Activated T-helper 1 cell treated with Interleukin-2 at 50 U/mL for 16 hours (primary cell): ENCODE measurements at places on chromosomes 5 and 9.

GRCh38 chr5:72618708-72619107 lies 111.5 kb upstream of the ZNF366 start:
- no peak for DNase-seq

DNA sequence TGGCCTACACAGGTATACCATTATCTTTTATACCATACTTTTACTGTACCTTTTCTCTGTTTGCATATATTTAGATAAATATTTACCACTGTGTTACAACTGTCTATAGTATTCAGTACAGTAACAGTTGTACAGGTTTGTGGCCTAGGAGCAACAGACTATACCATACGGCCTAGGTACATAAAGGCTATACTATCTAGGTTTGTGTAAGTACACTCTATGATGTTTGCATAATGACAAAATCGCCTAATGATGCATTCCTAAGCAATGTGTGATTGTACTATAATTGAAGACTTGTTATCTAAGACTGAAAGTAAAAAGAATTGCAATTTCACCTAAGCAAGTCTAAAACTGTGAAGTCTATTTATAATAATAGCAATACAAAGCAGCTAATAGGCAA lies 3.9 kb downstream of the C9orf72 start:
- no peak for DNase-seq

DNA sequence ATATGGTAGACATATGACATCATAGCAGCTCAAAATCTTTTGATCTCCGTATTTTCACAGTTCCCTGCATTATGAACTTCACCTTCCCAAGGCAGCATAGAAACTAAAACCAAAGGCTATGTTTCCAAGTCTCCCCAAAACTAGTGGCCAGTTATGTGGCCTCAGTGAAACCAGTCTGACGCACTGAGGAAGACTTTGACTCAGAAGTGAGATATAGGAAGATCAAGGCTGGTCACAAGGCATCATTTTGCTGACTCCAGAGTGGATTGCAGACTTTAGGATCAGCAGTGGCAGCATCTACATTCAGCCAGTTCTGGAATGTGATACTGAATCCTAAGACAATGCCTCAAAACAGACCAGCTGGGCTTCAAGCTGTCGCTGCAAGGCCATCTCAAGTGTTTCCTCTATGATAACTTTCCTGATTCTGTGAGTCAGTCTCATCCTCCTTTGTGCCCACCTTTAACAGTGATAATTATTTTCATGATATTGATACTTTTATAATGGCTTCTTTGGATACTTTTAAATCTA lies 34.4 kb upstream of the ELL2 start:
- DNase-seq = no peak

DNA sequence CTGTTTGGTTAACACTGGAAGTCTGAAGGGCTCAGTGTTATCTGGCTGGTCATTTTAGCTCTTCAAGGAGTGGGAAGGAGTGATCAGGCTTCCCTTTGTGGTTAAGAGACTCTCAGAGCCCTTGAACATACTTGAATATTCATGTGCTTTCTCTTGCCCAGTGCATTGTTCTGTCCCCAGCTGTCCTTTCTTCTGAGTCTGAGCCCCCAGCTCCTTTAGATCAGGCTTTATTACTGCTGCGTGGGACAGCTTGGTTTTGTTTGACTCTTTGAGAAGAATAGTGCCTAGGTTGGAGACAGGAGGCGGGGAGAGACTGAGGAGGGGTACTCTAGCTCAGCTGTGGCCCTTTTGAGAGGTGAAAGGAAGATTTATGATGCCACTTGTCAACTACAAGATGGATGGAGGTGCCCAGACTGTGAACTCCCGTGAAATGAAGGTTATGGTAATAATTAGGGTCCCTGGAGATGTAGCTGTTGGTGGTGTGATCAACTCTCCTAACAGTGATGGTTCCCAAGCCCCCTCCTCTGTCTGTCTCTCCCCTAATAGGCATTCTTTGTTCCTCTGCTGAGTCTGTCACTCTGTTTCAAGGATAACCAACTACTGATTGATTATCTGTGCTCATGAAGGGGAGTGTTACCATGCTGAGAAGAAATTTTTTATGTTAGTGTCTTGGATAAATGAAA lies 83.1 kb upstream of the GLRA1 start:
- no peak for DNase-seq

GRCh38 chr5:139147483-139148087 lies 50.6 kb downstream of the SIL1 start:
- DNase-seq = no peak

DNA sequence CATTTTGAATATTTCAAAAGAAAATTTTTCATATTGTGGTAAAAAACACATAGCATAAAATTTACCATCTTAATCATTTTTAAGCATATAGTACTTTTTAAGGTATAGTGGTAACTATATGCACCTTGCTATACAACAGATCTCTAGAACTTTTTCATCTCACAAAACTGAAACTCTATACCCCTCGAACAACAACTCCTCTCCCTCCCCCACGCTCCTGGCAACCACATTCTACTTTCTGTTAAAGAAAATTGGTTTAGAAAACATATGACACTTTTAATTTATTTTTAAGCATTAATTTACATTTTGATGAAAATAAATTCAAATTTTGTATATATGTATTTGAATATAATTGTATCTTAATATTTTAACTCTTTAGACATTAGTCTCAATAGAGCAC lies 147.2 kb upstream of the EFNA5 start:
- no peak for DNase-seq

DNA sequence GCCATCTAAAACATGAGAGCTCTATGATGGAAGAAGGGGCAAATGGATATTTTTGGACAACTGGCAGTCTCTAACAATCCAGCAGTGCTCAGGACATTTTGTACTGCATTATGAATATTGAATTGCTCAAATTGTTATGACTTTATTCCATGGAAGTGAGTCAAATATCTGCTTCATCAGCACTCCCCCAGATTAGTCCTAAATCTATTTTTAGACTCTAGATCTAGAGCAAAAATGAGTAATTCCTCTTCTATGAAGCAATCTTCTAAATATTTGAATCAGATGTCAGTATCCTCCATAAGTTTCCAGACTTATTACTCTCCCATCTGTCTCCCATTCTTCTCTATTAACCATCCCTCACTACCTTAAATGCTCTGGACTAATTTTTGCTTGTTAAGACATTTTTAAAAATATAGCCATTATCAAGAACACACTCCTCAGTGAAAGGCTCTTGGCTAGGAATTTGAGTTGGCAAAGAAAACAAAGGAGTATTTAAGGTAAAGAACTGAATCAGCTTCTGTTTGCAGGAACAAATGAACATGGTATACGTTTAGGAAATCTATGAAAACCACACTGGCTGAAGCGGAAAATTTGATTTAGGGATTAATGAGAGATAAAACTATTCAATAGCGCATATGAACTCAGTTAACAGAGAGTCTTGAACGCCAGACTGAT lies 300.9 kb downstream of the MCTP1 start:
- DNase-seq = no peak

GRCh38 chr5:178869577-178869976 lies 9.8 kb downstream of the ZNF354B start:
- no peak for DNase-seq

GRCh38 chr9:110971234-110971633 lies 67.0 kb downstream of the LPAR1 start:
- no peak for DNase-seq

DNA sequence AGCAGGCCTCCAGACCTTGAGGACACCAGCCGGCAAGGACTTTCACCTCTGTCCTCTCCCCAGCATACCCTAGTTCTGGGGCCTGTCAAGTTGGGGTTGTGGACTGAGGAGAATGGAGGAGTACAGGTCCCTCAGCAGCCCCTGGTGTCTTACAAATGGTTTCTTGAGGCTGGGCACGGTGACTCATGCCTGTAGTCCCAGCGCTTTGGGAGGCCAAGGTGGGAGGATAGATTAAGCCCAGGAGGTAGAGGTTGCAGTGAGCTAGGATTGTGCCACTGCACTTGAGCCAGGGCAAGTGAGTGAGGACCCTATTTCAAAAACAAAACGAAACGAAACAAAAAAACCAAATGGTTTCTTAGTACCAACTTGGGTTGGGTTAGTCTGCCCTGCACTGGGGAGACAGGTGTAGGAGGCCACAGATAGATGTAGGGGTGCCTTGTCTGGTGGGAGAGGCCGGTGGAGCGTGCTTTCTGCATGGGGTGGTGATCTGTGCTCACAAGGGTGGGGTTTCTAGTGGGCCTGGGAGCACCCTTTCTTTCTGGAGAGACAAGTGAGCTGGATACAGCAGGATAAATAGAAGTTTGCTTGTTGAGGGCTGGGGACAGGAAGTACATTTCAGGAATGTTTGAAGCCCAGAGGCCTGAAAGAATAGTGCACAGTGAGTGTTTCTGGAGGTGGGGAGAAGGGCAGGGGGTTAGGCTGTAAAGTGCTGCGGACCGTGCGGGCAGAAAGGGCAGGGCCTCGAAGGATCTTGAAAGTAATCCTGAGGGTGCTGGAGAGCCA lies 37.7 kb upstream of the PSD2 start:
- DNase-seq = no peak

- no peak for DNase-seq
Measured at GRCh38 chr5:158117467-158118160, 258.7 kb upstream of the CLINT1 start.

GRCh38 chr5:72064801-72065570 lies 42.3 kb upstream of the MAP1B start:
- DNase-seq = no peak

DNA sequence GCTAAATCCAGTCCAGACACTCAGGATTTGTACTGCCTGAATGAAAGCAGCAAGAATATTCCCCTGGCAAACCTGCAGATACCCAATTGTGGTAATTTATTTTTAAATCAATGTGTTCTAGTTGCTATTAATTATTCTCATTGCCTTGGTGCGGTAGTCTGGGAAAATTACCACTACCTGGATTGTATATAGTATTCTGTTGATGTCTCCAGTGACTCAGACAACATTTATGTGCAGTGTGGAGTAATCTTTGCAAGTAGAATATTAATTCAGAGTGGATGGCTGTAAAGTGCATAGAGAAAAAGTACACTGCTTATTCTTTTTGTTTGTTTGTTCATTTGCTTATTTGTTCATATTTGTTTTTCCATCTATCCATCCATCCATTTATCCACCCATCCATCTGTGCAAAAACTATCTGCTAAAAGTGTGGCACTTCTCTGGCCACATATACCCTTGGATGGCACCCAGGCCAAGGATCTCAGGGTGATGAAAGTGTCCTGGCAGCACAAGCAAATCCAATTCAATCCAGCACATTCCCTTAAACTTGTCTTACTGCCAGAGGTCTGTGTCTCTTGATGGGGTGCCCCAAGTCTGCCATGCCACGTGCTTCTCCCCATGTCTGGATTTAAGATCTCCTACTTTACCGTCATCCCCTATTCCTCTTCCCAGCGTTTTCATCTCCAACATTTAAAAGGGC lies 41.3 kb downstream of the NTRK2 start:
- DNase-seq = no peak

DNA sequence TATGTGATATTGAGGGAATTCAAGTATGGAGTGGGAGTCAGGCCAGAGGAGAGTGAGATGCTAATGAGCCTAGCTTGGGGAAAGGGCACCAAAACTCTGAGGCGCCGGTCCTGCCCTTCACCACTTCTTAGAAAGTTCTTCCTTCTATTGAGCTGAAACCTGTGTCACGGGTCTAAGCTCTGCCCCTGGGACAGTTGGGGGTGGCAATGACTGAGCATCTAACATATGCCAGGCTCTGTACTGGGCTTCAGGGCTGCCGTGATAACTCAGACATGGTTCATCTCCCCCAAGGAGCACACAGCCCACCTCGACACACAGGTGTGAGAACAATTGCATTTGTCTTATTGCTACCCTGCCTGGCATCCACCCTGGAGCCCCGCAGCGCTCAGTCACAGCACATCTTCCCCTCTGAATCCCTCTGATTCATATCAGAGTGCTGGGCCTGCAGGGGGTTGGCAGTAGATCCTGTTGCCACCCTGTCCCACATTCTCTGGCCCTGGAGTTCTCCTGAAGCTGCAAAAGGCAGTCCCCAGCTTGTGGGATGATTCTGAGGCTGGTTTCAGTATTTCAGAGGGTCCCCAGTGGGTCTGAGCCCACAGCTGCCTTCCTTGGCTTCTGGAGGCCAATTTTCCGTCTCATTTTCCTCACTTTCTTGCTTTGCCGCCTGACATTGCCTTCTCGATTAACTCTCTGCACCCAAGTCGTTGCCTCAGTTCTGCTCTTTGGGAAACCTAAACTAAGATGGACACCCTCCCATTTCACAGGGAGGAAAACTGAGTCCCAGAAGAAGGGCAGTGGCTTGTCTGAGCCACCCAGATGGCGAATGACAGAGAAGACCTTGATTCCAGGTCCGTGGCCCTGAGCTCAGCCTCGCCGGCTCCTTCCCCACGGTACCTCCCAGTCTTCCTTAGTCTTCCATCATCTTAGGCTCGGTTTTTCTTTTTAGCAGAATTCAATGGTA lies 42.5 kb downstream of the ALG2 start:
- DNase-seq = no peak

GRCh38 chr5:51632793-51633192 lies 249.5 kb downstream of the ISL1 start:
- no peak for DNase-seq

DNA sequence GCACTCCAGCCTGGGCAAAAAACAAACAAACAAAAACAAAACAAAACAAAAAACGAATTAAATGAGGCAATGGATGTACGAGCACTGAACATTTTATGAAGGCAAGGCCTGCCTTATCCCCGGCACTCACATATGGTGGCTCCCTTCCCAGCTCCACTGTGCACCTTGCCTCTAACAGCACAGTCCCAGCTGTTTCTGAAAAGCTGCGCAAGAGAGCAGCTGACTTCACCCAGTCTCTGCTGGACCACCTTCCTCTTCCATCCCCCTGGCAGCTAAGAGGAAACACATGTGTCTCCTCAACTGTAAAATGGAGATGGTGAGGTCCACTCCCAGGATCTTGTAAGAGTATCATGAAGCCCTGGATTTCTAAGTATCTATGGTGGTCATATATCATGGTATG lies 100.7 kb downstream of the KLF4 start:
- no peak for DNase-seq

DNA sequence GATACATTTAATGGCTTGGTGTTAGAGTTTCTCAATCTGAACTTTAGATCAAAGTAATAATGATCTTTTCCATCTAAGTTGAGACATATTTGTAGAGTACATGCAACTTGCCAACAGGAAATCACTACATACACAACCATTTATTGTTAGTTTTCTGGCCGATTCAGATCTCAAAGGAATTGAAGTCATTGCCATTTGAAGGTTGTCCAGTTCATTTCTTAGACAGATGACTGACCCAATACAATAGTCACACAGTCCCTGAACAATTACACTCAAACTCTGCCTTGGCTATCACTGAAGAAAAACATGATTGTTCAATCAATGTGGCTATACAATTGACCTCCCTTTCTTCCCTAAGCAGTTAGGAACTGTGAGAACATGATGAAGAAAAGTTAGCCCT lies 753.2 kb upstream of the RIOK2 start:
- no peak for DNase-seq

- no peak for DNase-seq
Measured at GRCh38 chr5:82405161-82405560, 127.0 kb upstream of the RPS23 start.

DNA sequence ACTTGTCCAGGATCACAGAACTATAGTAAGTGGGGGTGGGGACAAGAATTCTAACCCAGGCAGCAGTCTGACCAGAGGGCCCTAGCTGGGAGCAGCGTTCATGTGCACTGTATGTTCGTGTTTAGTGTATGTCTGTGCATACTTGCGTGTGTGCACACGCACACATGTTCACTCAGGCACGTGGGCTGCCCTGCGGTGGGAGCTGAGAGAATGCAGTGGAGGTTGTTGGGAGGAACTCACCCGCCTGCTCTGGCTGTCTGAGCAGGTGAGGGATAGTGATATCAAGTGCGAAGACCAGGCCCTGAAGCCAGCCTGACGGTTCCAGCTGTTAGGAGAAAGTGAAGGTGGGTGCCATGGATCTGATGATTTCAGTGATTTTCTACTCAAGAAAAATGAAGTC lies 942 bp downstream of the DCANP1 start:
- DNase-seq = no peak

GRCh38 chr5:139675213-139675612 lies 27.1 kb downstream of the CXXC5 start:
- no peak for DNase-seq
